Activated CD8-positive, alpha-beta memory T cell treated with anti-CD3 and anti-CD28 coated beads for 1 hour (primary cell): ENCODE measurements at places on chromosomes 16 and 17.

GRCh38 chr17:38958756-38959155 lies 8.4 kb downstream of the FBXO47 start:
- DNase-seq = no peak

DNA sequence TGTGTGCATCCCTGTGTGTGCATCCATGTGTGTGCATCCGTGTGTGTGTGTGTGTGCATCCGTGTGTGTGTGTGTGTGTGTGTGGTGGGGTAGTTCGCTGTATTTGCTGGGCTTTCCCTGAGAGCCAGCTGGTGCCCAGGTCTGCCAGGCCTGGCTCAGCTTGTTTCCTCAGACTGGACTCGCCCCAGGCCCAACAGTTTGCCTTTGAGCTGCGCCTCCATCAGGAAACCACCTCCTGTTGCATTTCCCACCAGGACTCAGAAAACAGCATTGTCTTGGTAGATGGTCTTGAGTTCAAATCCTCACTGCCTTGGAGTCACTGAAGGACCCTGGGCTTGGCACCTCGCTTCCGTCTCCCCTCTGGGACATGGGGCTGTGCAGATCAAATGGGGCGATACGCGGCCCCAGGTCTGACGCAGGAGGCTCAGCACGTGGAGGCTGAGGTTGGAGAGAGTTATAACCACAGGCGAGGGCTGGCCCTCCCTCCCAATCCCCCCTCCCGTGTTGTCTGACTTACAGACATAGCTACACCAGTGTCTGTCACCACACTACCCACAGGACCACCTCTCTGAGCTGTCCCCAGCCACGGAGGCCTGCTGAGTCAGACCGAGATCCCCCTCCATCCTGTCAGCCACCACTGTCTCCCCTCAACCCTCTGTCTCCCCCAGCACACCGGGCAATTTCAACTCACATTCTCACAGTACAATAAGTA lies 4.7 kb downstream of the ITGAE start:
- peak; percentile 71 for DNase-seq

DNA sequence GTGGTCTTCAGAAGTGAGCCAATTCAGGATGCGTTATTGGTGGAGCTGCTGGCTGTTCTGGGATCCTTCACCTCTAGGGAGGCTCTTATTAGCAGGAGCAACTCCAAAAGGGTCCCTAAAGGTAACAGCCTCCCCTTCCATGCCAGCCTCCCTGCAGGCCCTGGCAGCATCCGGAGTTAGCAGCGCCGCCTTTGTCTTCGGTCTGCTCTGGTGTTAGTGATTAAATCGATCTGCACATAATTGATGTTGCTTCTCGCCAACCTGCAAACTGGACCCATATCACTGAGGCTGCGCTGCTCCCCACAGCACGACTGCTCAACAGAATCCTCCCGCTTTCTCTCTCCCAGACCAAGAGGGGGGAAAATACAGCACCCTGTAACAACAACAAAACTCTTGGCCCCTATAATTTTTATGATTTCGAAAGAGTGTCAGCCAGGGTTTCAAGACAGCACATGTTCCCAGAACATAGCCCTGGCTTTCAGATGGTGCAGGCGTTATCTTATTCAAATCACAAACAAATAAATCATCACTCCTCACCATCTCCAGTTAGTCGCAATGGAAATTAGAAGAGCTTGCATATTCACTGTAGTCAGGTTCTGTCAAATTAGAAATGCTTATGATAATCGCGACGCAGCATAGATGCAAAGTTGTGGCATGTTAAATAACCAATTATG lies 76.0 kb downstream of the IRX3 start:
- DNase-seq = no peak

DNA sequence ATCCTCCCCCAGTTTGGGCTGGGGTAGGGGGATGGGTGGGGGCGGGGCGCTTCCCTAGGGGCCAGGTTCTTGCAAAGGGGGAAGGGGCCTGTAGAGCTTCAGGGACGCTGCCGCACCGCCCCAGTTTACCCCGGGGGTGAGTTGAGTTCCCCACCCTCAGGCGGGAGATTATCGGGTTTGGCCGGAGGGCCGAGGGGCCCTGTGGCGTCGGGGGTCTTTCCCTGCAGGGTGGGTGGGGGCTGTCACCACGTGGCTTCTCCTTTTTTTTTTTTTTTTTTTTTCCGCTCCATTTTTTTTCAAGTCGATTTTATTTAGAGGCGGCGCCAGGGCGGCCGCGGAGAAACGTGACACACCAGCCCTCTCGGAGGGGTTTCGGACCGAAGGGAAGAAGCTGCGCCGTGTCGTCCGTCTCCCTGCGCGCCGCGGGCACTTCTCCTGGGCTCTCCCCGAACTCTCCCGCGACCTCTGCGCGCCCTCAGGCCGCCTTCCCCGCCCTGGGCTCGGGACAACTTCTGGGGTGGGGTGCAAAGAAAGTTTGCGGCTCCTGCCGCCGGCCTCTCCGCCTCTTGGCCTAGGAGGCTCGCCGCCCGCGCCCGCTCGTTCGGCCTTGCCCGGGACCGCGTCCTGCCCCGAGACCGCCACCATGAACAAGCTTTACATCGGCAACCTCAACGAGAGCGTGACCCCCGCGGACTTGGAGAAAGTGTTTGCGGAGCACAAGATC lies at the start of gene IGF2BP1:
Gene IGF2BP1 (plus strand): TSS at position 283 of the 724 bp plus-strand sequence. CDS start 361 bp downstream, at position 644.
- DNase-seq = no peak

- DNase-seq = no peak
Observed at GRCh38 chr16:50838165-50838564, 96.3 kb downstream of the CYLD start.

GRCh38 chr17:34076743-34077631 lies 178.1 kb upstream of the CCL2 start:
- DNase-seq = no peak

DNA sequence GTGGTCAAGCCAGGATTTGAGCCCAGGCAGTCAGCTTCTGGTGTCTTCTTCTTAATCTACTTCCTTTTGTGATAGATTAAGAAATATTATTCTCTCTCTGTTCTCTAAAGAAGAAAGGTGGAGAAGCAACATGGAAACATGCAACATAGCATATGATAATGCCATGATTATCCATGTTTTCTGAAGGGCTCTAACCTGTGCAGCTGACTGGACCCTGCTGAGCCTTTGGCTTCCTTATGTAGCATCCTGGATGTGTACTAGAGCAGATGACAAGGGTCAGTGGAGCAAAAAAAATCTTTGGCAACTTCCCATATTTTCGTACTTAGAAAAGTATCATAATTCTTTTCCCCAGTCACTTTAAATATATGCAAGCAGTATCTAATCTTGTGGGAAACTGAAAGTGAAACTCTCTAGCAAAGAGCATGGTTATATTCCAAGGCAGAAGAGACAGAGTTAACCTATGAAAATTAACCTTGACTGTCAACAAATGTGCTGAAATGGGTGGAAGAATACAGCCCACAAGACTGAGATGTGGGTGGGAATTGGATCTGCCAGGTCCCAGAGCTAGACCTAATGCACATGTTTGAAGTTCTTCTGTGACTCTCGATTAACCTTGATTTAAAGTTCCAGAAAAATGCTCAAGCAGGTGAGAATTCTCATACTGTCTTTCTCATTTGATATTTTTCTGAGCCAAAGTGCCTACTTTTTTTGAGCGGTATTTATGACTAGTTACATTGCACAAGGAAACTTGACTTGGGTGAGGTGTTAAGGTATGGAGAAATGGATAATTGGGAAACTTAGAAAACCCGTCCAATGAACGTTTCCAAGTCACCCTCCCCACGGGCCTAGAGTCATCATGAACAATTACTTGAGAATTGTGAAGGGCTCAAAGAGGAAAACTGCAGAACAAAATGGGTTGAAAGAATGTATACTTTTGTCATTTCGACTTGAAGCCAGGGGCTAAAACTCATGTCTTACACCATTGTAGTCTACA lies 248.6 kb downstream of the FTO start:
- DNase-seq = no peak

- DNase-seq = no peak
Observed at GRCh38 chr17:80397034-80397387, 18.0 kb upstream of the ENDOV start.

DNA sequence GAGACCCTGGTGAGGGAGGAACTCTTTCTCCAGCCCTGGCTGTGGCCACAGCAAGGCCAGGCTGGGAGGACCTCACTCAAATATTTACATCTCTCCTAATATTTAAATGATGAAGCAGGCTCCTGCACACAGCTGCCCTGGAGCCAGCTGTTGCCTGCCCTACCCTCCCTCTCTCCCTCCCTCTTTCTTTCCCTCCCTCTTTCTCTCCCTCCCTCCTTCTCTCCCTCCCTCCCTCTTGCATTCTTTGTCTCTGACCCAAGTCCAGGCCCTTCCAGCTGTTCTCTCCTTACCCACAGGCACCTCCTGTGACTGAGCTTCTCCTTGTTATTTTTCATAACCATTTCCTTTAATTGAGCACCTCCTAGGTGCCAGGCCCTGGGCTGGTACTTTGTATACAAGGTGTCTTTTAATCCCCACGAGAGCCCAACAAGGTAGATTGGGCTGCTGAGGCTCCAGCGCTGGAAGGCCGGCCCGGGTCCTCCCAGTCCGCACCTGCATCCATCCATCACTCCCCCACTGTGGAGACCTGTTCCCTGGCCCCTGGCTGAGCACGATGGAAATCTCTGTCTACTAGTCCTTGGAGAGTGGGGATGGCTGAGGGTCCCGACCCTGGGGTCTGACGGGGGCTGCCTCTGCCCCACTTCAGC lies 242.3 kb downstream of the SEC14L1 start:
- DNase-seq = no peak

GRCh38 chr16:23827057-23827456 lies 8.7 kb upstream of the PRKCB start:
- DNase-seq = no peak

GRCh38 chr17:43572368-43572980 lies 26.3 kb upstream of the ETV4 start:
- DNase-seq = no peak

- no peak for DNase-seq
Observed at GRCh38 chr17:352421-353212, at the start of gene RPH3AL. RPH3AL (minus strand) TSS chr17:352807; CDS start chr17:327543, 25,264 bp downstream.

- no peak for DNase-seq
Observed at GRCh38 chr17:32985050-32985756, 6.4 kb upstream of the SPACA3 start.

GRCh38 chr16:66849021-66849420 lies 4.8 kb downstream of the CA7 start:
- DNase-seq = no peak

- DNase-seq = no peak
Observed at GRCh38 chr17:60606036-60606435, 6.0 kb downstream of the PPM1D start.

DNA sequence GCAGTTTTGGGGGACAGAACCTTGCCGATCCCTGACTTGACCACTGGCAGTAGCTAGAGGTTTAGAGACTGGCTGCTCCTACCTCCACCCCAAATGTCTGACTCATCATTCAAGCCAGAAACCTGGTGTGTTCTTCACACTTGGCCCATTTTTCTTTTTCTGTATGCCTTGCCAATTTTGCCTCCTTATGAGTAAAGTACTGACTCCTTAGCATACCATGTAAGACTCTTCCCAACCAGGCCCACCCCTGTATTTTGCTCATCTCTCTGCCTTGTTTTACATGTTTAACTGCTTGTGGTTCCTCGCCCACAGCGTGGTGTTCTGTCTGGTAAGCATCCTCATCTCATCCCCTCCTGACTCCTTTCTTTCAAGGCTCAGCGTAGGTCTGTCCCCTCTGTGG lies 37.9 kb downstream of the NUP88 start:
- DNase-seq = no peak

- DNase-seq = no peak
Observed at GRCh38 chr16:48384520-48385252, 527 bp downstream of the SIAH1 start.

- DNase-seq = no peak
Observed at GRCh38 chr17:48910370-48910769, 2.2 kb downstream of the UBE2Z start.

DNA sequence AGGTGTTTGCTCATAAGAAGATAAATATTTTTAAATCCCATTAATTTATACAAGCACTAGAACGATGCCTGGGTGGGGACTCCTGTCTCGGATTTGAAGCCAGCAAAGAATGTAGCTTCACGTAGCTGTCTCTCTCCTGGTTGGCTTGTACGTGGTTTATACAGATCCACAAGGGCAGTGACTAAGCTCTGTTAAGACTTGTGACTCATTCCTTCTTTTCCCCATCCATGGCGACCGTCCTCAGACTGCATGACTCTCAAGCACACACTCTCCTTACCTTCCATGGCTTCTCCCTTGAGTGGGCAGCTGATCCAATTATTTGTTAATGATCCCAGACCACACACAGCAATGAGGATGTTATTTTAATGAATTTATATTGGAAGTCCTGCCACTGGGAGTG lies 679.7 kb upstream of the SOX9 start:
- no peak for DNase-seq

GRCh38 chr16:20300312-20301097 lies 26.8 kb downstream of the GP2 start:
- no peak for DNase-seq

DNA sequence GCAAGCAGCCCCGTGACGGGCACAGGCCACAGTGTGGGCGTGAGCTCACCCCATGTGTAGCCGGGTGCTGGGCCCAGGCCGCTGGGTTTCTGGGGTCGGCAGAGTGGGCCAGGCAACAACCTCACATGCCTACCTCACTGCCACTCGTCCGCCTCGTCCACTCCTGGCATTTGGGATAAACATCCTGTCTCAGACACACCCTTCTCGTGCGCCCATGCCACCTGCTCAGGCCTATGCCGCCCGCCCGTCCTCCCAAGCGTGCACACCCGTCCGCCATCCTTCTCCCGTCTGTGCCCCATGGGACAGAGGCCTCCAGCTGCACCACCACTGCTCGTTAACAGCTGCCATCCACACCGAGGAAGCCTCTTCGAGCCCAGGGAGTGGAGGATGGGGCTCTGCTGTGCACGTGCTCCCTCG lies 64.3 kb downstream of the KLHDC4 start:
- no peak for DNase-seq

GRCh38 chr17:3024346-3024745 lies 39.1 kb downstream of the OR1D5 start:
- DNase-seq = no peak

- DNase-seq = no peak
Observed at GRCh38 chr16:10655415-10655977, 39.2 kb downstream of the TEKT5 start.

- DNase-seq = no peak
Observed at GRCh38 chr17:8747742-8748141, 3.1 kb upstream of the CCDC42 start.

GRCh38 chr17:19867079-19867328 lies 732 bp downstream of the ULK2 start:
- DNase-seq = no peak

- no peak for DNase-seq
Observed at GRCh38 chr17:55484575-55484974, 26.7 kb downstream of the SMIM36 start.

- DNase-seq = no peak
Observed at GRCh38 chr16:50323335-50324011, 45.3 kb downstream of the BRD7 start.
